ENCODE measurements at places on chromosomes 12 and 14.

- DNase-seq: no peak
These were observed 410.9 kb downstream of the EGLN3 start for GRCh38 chr14:33539918-33540357.

- no peak for DNase-seq
These were observed 119.3 kb upstream of the OVCH1 start for GRCh38 chr12:29616664-29617406.

DNA sequence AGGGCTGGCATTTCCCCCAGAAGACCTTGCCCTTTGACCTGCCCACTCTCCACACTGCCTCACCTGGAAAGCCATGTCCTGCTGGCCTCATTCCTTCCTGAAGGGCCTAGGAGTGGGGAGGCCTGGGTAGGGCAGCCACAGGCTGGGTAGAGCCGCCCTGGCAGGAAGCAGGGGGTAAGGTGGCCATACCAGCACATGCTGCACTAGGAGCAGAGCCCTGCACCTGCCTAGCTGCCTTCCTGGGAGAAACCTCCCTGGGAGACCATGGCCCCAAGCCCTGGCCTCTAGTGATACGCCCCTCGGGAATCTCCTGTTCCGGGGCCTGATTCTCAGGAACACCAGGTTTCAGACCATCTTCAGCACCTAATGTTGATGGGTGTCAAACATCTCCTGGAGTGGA lies 65.8 kb downstream of the TSPAN11 start:
- DNase-seq: no peak

DNA sequence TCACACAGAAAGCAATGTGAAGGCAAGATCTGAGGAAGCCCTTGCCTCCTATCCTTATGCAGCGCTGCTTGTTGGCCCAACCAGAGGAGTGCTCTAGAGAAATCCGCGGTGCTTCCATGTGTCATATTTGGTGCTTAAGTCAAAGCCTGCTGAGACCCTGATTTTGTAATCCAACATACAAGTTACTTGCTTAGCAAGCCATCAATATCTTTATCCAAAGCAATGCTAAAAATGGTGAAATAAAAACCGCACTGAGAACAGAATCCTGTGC lies 250.0 kb downstream of the MED13L start:
- DNase-seq: no peak

DNA sequence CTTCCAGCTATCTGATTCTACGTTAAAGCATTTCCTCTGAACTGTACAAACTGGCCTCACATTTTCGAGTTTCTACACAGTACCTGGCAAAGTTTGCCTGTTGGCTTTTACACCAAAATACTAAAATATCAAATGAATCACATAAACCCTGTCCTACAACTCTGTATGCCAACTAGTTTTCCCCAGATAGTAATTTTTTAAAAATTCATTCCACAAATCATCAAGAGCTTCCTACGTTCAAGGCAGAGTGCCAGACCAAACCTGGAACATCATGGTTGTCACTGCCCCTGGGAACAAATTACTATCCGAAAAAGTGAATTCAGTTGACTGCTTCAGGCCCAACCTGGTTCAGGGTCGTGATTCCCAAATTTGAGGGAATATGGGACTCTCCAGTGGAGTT lies 2.1 kb downstream of the TMEM30B start:
- DNase-seq: peak; percentile 40

DNA sequence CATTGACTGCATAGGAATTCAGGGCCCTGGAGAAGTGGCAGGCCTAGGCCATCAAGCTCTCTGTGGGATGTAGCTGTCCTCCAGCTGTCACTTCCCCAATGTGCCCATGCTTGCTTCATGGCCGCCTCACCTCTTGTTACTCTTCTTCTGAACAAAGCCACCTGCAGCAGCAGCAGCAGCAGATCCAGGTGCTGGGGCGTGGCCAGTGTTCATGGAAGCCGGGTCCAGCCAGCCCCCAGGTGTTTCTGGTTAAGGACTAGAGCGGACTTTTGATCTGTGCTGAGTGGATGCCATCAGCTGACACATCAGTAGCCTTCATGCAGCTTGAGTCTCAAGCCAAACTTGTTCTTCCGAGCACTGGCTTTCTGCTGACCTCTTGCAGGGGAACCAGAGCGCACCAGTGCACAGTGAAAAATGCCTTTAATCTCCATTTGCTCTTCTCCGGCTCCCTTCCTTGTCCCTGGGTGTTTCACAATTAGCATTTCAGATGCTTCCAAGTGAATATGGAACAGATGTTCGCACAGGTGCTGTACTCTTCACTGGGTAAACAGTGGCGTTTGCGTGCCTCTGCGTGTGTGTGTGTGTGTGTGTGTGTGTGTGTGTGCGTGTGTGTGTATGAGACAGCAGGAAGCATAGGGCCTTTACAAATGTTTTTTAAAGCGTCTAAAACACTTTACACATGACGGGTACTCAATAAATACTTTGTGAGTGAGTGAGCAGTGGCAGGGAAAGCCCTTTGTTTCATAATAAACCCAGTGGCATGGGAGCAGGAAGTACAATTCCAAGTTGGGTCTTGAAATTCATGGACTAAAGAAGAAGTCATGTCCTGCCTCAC lies 20.1 kb downstream of the TPCN1 start:
- DNase-seq: peak; percentile 72

- DNase-seq: no peak
These were observed 114.3 kb downstream of the SLC15A5 start for GRCh38 chr12:16163146-16163545.

DNA sequence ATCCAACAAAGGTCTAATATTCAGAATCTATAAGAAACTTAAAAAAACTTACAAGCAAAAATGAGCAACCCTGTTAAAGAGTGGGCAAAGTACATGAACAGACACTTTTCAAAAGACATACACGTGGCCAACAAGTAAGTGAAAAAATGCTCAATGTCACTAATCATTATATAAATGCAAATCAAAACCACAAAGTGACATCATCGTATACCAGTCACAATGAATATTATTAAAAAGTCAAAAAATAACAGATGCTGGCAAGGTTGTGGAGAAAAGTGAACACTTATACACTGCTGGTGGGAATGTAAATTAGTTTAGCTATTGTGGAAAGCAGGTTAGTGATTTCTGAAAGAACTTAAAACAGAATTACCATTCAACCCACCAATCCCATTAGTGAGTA lies 199.1 kb downstream of the SNAPC1 start:
- DNase-seq: no peak

DNA sequence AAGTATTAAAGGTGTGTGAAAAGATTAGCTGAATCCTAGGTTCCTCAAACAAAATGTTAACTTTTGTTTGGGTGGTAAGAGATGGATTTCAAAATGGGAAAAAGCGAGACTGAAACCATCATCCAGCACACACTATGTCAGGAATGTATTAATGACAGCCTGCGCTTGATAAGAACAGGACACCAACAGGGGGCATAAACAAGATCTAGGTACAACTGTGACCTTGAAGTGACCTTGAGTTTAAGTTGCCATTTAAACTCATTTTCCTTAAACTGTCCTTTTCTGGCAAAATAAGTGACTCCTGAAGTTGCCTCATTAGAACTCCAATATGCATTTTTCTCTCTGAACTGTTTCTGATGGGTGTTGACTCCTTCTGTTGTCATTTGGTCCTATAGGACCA lies 17.1 kb downstream of the PRKCH start:
- no peak for DNase-seq

GRCh38 chr14:35556548-35556947 lies 22.6 kb downstream of the INSM2 start:
- DNase-seq: no peak

GRCh38 chr14:95040708-95041476 lies 116.4 kb downstream of the DICER1 start:
- DNase-seq: no peak

DNA sequence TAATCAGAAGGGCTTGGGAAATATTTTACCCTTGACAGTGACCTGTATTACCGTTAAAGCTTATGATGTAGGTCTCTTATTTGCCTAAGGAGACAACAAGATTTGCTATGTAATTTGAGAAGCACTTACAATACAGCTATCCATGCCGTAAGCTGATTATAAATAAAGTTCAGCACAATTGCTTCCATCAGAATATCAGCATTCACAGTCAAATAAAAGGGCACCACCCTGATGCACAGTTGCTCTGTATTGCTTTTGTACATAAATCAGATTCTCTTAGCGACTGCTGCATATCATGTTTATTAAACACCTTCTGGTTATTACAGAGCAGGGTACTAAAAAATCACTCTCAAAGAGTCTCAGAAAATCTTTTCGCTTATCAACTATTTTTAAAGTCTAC lies 67.3 kb upstream of the VRK1 start:
- DNase-seq: no peak

DNA sequence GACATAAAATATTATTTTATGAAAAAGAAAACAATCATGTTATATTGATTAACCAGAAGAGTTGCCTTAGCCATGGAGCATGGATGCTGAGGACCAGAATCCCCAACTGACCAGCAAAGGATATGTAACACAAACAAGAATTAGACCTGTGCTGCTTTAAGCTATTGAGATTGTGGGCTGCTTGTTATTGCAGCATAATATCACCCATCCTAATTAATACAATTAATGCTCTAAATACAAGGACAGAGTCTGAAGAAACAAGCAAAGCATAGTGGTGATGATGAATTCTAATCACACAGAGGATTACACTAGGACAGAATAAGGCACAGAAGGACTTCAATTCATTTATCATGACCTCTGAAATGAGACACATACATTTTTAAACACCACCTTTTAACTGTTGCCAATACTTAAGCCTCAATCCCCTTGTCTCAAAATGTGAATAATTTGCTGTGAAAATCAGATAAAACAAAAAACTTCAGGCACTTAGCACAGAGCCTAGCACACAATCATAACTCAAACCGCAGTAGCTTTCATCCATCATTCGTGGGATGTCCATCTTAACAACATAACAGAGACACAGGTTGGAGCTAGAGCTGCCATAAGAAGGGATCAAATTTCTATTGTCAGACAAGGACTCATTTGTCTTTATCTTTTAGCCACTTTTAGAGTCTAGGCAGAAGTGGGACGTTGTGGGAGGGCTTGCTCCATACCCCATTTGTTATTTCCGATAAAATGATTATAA lies 449.6 kb upstream of the DCN start:
- DNase-seq: no peak

DNA sequence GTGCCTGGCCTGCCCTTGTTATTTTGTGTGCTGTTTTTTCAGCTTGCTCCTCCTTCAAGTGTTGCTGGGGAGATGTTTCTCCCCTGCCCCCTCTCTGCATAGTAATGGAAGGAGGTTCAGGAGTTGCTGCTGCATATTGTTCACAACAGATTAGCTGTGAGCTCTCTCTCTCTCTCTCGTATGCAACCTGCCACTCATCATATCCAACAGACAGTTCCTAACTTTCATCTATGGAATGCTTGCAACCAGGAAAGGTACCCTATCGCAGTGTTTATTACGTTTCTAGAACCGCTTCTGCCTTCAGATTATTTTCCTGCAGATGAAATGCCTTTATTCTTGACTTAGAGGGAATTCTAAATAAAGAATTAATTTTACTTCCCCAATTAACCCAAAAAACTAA lies 372.9 kb downstream of the RMST start:
- no peak for DNase-seq

- DNase-seq: no peak
These were observed 23.1 kb downstream of the MGAT4C start for GRCh38 chr12:86233126-86233525.

- no peak for DNase-seq
These were observed 401.8 kb upstream of the TMPO start for GRCh38 chr12:98113548-98113947.

DNA sequence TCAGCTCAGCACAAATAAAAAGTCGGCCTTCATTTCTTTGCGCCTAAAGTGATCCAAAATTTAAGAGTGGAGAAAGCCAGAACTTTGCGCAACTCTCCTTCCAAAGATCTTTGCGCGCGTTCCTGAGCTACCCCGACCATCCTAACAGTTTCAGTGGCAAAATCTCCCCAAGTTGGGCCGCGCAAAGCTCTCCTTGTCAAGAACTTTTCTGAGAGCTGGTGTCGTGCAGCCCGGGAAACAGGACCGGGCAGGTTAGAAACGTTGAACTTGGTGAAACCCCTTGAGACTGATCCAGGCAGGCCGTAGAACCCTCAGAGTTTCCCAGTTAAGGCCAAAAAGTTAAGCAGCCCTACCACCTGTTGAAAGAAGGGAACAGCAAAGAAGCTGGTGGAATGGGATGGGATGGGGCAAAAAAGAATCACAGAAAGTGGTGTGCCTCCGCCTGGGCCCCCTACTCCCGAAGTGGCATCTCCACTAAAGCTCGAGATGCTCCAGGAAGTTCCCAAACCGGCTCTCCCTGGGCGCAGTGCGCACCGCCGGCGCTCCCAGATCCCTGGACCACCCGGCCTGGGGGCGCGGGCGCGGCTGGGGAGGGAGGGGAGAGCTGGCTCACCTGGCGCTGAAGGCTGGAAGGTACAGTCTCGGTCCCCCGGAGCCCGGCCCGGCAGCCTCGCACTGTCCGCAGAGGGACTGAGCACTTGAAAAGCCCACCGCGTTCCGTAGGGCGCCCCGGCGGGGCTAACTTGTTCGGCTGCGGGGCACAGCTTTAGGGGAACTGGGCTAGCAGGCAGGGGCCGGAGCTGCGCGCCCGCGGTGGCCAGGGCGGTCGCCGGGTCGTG lies 768 bp downstream of the DBX2 start:
- DNase-seq: peak; percentile 40

DNA sequence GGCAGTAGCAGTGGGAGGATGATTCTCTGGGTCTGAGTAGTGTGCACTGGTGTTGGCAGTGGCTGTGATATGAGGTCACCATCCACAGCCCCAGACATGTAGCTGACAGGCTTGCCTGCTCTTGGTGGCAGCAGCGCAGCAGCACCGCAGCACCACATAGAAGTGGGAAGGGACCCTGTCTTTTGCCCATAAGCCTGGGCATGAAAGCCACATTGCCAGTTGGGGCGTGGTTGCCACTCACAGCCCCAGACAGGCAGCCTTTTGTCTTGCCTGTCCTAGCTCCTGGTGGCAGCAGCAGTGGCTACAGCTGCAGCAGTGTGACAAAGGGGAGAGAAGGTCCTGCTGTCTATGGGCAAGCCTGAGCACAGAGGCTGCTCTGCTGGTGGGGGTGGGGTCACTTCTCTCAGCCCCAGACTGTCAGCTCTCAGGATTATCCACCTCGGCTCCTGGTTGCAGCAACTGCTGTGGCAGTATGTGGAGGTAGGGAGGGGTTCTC lies 71.5 kb downstream of the BRMS1L start:
- DNase-seq: no peak

- DNase-seq: peak; percentile 91
These were observed 192.9 kb downstream of the C12orf75 start for GRCh38 chr12:105523164-105524057.

DNA sequence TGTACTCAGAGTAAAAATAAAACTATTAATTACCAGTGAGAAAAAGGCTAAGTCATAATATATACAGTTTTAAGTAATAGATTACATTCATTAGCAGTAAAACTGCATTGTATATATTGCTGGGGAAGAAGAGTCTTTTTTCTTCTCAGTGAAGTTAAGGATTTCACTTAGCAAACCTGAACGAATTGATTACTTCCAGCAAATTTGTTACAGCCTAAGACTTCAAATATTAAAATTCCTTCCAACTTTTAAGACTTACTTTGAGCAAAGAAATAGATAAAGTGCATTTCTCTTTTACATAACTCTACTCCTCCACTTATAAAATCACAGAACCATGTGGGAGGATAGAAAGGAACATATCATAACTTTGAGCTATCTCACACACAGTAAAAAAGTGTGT lies 43.3 kb downstream of the PIK3C2G start:
- DNase-seq: no peak

Data from left hindlimb (tissue), 1 donor.